PC-3 (cell line): ENCODE measurements at places on chromosomes 7 and 10. TPM values are rescaled to one million over a fixed set of nuclear protein-coding genes. Genes with fewer than 3 reads are reported as not detected.

DNA sequence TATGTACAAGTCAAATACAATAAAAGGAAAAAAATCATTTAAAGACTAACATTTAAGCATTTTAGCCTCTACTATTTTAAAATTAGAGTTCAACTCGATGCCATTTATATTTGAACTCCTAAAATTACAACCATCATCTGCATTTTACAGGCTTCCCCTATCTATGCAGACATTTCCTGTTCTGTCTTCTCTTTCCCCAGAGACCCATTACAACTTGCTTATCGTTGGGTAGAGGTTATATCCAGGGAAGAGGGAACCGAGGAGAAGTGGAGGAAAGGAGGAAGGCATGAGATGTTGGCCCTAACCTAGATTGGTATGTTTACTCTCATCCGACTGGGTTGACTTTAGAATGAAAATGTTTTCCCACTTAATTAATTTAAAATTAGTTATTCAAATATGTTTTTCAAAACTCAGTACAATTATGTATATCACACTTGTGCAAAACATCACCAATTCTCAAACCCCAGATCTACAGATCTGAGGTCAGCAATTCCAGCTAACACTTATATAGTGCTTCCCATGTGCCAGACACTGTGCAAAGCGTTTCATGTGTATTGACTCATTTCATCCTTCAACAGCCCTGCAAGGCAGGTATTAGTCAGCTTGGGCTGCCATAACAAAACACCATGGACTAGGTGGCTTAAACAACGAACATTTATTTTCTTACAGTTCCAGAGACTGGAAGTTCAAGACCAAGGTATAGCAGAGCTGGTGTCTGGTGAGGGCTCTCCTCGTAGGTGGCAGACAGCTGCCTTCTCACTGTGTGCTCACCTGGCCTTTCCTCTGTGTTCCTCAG is 27.3 kb upstream of the HERPUD2 start:
- H3K4me3 ChIP-seq: no peak overlapping the region
- no peaks in the 10 kb centered on the region for H3K36me3 ChIP-seq
- no peaks in the 10 kb centered on the region for H3K4me1 ChIP-seq
- DNase-seq: no peak

FAM25G gene
- not detected in 2 replicates for total RNA-seq

DNA sequence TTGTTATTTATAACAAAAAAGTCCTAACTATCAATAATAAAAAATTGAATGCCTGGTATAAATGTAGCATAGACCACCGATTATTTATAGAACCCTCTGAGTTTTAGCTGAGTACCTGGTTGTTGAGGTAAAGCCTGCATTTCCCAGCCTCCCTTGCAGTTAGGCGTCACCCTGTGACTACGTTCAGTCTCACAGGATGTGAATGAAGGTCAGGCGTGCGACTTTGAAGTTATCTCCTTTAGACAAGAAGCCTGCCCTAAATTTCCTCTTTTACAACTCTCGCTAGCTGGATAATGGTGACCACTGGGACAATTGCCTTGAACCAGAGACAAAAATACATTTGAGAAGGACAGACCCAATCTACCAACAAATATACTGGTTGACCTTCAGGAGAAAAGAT is 67.5 kb upstream of the TES start:
- peaks cover 14% of the 10 kb centered on the region for H3K4me1 ChIP-seq
- no peak overlapping the region for H3K27ac ChIP-seq
- H3K27me3 ChIP-seq: no peaks in the 10 kb centered on the region
- H3K36me3 ChIP-seq: no peaks in the 10 kb centered on the region
- no peak overlapping the region for H3K4me3 ChIP-seq

CUL2 gene
- 119 and 129 TPM in 2 replicates for total RNA-seq

GRCh38 chr7:30244340-30244739 is 40.1 kb upstream of the ZNRF2 start:
- H3K36me3 ChIP-seq: no peaks in the 10 kb centered on the region
- no peak overlapping the region for H3K27ac ChIP-seq
- no peaks in the 10 kb centered on the region for H3K27me3 ChIP-seq
- no peak overlapping the region for H3K4me3 ChIP-seq
- peaks cover 13% of the 10 kb centered on the region for H3K4me1 ChIP-seq

DNA sequence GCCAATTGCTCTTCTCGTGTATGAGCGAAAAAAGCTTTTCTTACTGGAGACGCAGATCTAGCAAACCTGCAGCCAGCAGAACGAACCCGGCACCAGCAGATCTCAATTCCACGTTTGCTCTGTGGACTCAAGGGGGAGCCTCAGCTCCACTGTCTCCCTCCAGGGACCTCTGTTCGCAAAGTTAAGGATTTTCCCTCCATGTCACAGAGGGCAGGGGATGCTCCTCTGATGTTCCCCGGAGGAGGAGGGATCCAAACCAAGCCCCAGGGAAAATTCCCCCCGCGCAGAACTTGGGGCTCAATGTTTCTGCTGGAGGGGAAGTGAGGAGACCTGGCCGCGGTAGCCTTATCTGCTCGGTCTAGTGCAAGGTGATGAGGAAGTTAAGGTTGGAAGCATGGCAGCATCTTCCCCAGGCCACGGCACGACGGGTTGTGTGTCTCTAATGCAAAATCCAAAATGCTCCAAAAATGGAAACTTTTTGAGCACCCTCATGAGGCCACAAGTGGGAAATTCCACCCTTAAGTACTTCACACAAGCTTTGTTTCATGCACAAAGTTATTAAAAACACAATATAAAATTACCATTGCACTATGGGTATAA is 9.0 kb downstream of the IQCE start:
- no peaks in the 10 kb centered on the region for H3K36me3 ChIP-seq
- H3K27me3 ChIP-seq: no peaks in the 10 kb centered on the region
- peaks cover 14% of the 10 kb centered on the region for H3K4me1 ChIP-seq
- H3K27ac ChIP-seq: no peak overlapping the region

NME8 gene
- total RNA-seq: not detected in 2 replicates

- DNase-seq: peak; percentile 8
- no peak overlapping the region for H3K27ac ChIP-seq
- no peaks in the 10 kb centered on the region for H3K27me3 ChIP-seq
- no peak overlapping the region for H3K4me3 ChIP-seq
- H3K36me3 ChIP-seq: no peaks in the 10 kb centered on the region
- no peaks in the 10 kb centered on the region for H3K4me1 ChIP-seq
These were observed 6.0 kb downstream of the IL15RA start for GRCh38 chr10:5971315-5971832.

DNA sequence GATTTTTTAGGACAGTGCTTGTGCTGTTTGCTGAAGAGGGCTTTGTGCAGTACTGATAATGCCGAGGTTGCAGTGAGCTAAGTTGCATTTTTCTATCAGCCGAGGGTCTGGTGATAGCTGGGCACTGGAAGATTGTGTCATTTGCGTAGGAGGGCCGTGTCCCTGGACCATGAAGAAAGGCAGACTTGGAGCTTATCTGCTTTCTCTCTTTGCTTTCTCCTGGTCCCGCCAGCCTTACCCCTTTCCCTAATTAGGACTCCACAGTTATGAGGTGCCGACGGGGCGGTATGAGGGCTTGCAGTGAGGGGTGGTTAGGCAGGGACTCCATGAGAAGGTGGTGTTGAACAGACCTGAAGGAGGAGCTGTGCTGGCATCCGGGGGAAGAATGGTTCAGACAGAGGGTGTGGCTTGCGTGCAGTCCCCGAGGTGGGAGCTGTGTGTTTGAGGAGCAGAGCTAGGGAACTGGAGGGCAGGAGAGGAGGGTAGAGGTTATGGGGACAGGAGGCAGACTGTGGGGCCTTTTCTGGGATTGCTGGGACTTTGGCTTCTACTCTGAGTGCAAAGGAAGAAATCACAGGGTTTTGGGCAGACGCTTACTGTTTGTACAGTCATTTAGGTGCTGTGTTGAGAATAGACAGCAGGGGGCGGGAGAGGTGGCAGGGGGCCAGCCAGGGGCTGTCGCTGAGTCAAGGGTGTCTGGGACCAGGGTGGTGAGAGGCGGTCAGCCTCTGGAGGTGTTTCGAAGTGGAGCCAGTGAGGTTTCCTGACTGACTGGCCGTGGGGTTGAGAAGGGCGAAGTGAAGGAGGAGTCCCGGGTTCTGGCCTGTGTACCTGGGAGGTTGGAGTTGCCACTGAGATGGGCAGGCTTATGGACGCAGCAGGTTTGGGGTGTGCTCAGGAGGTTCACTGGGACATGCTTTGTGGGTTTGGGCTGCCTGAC is 43.4 kb downstream of the PRF1 start:
- H3K4me1 ChIP-seq: no peaks in the 10 kb centered on the region
- no peaks in the 10 kb centered on the region for H3K36me3 ChIP-seq
- H3K4me3 ChIP-seq: peak overlapping the region; percentile 56
- no peak overlapping the region for H3K27ac ChIP-seq
- H3K27me3 ChIP-seq: no peaks in the 10 kb centered on the region

DNA sequence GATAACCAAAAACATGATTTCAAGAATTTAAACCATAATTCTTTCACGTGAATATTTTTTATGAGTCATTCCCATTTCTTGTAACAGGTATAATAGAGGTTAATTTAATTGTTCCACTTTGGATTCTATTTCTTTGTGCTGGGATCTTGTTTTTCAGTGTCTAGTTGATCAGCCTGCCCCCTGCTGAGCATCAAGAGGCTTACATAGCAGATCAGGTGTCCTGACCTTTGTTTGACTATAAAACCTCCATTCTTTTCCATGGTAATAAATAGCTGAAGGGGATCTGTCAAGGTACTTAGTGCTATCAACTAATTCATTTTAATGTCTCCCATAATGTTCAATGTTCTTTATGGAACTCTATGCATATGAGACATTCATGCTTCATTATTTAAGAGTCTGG is 4.9 kb downstream of the COL17A1 start:
- no peak overlapping the region for H3K27ac ChIP-seq
- DNase-seq: peak; percentile 38
- no peaks in the 10 kb centered on the region for H3K27me3 ChIP-seq
- H3K4me1 ChIP-seq: peaks cover 16% of the 10 kb centered on the region
- no peaks in the 10 kb centered on the region; the same call in 1 of the 2 replicates for H3K36me3 ChIP-seq
- H3K4me3 ChIP-seq: no peak overlapping the region

DNA sequence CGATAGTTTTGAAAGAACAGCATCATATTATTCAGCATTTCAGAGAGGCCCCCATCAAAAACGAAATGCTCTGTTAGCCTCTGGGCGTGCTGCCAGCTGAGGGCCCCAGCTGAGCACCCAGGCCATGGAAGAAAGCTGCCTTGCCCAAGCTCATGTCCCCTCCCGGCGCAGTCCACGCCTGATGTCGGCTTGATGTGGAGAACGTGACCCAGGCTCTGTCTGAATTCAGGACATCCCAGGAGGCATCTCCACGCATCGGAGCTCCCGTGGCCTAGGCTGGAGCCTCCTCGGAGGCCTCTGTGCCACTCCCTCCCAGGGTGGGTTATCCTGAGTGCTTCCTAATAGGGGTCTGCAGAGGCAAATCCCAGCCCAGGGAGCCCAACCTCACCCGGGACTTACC is 218.3 kb upstream of the AKR1E2 start:
- DNase-seq: no peak
- no peak overlapping the region for H3K27ac ChIP-seq
- no peaks in the 10 kb centered on the region for H3K27me3 ChIP-seq
- no peak overlapping the region for H3K4me3 ChIP-seq
- H3K36me3 ChIP-seq: no peaks in the 10 kb centered on the region

C7orf33 gene
- total RNA-seq: not detected in 2 replicates

GRCh38 chr7:88540012-88540411 is 219.5 kb upstream of the ZNF804B start:
- no peak overlapping the region for H3K27ac ChIP-seq
- H3K4me1 ChIP-seq: no peaks in the 10 kb centered on the region
- no peak overlapping the region for H3K4me3 ChIP-seq
- no peaks in the 10 kb centered on the region for H3K36me3 ChIP-seq
- no peaks in the 10 kb centered on the region for H3K27me3 ChIP-seq
- DNase-seq: no peak

DNA sequence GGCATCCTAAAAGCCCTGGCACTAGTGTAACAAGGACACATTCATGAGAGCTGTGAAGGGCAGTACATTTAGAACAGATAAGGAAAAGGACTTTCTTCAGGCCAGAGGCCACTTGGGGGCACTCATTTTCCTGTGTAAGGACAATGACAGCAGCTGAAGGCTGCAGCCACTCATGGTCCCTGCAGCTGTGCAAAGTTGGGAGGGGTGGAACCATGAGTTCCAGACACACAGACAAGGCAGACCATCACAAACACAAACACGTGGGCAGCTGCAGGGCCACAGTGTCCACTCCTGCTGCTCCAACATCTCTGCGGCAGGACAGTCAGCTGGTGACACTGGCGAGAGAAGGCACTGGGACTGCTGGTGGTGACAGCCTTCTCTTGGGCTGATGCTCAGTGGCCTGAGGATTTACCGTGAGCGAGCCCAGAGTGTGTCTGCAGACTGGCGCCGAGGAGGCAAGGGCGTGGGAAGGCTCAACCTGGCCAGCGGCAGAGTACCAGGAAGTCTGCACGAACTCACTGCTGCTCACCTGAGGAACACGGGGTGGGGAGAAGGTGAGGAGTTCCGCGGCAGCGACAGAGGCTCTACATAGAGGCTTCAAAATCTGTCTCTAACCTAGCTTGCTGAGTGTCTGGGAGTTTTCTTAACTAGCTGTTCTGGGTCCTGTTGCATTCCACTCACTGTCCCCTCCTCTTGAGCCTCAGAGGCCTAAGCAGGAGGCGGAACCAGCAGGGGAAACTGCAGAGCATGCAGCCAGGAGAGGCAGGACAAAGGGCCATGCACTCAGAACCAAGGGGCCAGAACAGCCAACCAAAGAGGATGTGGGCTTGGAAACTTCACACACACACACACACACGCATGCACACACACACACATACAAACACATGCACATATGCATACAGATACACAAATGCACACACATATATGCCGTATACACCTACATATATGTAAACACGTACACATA is 76.5 kb upstream of the DDC start:
- H3K27me3 ChIP-seq: no peaks in the 10 kb centered on the region
- H3K36me3 ChIP-seq: no peaks in the 10 kb centered on the region
- H3K4me3 ChIP-seq: no peak overlapping the region
- DNase-seq: no peak

DNA sequence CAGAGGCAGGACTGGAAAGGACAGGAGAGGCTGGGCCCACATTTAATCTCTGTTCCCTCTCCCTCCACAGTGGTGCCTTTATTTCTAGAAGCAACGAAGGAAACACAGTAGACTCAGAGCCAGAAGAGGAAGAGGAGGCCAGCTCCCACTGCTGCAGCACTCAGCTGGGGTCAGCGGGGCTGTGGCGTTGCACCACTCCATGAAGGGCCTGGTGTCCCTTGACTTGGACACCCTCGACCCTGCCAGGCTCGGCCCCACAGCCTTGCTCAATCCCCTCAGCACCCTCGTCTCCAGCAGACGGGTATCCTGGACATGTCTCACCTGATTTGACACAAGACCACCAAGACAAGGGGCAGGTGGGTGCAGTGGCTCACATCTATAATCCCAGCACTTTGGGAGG is 38.8 kb downstream of the PRKAG2 start:
- H3K4me3 ChIP-seq: no peak overlapping the region
- H3K27me3 ChIP-seq: no peaks in the 10 kb centered on the region
- H3K4me1 ChIP-seq: no peaks in the 10 kb centered on the region
- H3K36me3 ChIP-seq: no peaks in the 10 kb centered on the region
